ENCODE measurements at places on chromosomes 6 and 20.

GRCh38 chr20:10665791-10666190 lies 8.0 kb downstream of the JAG1 start:
- DNase-seq, result no peak

GRCh38 chr6:14442242-14442641 lies 324.7 kb downstream of the CD83 start:
- no peak for DNase-seq

DNA sequence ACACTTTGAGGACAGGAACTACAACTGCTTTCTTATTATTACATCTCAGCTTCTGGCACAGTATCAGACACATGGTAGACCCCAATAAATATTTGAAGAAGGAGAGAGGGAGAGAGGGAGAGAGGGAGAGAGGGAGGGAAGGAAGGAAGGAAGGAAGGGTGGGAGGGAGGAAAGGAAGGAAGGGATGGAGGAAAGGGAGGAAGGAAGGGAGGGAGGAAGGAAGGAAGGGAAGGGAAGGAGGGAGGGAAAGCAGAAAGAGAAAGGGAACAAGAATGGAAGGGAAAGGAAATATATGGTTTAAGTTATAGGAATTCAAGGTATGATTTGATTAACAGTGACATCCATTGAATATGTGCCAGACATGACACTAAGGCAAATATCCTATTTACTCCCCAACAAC lies 402.1 kb downstream of the KIF16B start:
- no peak for DNase-seq

GRCh38 chr6:39904946-39905639 lies 29.2 kb downstream of the MOCS1 start:
- DNase-seq, result no peak

GRCh38 chr6:74964871-74965441 lies 240.9 kb downstream of the COL12A1 start:
- DNase-seq, result no peak

DNA sequence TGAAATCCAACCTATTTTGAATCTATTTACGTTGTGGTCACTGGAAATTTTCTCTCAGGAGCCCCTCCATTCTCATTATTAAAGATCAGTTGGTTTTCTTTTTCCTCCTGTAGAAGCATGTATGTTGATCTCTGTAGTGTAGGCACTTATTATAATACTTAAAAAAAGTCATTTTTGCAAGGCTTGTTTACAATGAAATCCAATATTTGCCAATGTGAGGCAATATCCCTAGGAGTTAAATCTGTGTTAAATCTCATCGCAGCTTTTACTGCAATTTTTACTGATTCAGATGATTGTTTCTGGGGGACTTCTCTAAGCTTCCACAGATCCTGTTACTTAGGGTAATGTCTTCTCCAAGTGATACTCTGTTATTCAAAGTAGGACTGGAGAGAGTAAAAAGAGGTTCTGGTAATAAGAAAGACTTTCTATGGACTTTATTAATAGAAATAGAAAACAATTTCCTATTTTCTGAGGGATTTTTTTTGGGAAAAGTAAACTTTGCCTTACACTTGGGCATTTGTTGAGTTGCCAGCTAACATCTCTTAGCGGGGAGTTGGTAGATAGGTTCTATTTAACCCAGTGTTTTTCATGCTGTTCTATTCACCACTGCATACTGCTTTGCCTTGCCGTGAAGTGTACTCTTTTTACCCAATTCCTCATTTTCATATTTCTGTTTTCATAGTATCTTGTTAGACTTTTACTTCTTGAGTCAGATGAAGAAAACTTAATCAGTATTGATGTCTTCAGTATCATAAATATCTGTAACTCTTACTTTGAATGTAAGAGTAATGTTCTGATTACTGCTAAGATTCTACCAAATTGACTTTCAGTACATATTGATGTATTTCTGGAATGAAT lies 48.6 kb downstream of the CDKAL1 start:
- no peak for DNase-seq

- no peak for DNase-seq
These were observed 142.0 kb downstream of the RNASET2 start for GRCh38 chr6:166814390-166814789.

DNA sequence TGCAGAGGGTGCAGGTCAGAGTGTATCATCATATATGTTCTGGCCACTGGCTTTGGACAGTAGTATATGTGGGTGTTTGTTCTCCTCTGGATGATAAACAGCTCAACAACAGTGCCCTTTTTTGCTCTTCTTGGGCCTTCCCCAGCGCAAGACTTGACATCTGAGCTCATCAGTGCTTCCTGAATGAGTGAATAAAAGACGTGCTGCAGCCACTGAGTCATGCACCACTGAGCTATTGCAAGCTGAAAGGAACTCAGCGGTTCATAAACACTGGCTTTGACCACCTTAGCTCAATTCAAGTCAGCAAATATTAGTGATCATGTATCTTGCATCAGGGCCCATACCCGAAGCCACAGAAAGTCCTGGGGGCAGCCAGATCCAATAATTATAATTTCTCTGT lies 105.3 kb upstream of the KCNG1 start:
- no peak for DNase-seq

DNA sequence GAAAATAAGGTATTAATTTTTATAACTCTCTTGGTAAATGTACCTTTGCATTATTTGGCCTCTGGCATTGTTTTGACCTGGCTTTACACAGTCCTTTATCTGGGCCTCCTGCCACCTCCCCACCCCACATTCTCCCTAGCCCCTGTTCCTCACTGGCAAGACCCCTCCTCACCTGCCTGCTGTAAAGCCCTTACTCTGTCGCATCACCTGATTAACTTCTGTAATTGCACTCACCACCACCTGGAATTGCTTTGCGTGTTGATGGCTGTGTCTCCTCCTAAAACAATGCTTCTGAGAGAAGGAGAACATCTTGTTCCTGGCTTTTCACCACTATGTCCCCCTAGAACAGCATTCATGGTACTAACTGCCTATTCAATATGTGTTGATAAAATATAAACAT lies 24.8 kb downstream of the SNX9 start:
- DNase-seq, result no peak

GRCh38 chr20:420721-421574 lies 12.8 kb downstream of the RBCK1 start:
- no peak for DNase-seq

GRCh38 chr20:36852187-36852586 lies 23.8 kb upstream of the TLDC2 start:
- DNase-seq, result no peak

GRCh38 chr6:139940741-139941729 lies 566.6 kb upstream of the CITED2 start:
- no peak for DNase-seq

Measured in stimulated activated CD4-positive, alpha-beta T cell treated with anti-CD3 and anti-CD28 coated beads, TNF-alpha, amount 100 ng/mL, for 24 hours (primary cell).